T-helper 22 cell (primary cell): ENCODE measurements at places on chromosomes 13 and 19.
A peak's percentile ranks its signal among the peaks of the same experiment; 100 is the strongest.

DNA sequence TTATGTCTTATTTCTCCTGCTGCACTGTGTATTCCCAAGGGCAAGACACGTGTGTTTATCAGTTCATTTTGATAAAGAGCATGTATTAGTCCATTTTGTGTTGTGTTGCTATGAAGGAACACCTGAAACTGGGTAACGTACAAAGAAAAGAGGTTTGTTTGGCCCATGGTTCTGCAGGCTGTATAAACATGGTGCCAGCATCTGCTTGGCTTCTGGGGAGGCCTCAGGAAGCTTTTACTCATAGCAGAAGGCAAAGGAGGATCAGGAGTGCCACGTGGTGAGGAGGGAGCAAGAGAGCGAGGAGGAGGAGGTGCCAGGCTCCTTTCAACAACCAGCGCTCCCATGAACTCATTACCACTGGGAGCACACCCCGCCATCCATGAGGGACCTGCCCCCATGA lies 214.0 kb downstream of the UQCRFS1 start:
- DNase-seq, result no peak

DNA sequence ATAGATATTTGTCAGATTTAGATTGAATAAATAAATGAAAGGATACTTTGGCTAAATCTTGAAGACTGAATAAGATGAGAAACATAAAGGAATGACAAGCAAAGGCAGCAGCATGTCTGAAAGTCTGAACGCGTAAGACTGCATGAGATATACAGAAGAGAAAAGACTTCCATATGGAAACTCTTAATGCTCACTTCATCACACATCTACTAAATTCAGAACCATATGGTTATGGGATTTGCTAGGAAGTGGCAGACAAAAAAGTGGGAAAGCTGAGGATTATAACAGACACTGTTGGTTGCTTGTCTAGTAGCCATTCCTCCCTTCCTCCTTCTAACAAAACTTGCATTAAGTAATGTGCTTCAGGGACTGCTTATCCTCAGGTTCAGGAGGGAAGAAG lies 446.7 kb downstream of the KCTD12 start:
- DNase-seq, result no peak

DNA sequence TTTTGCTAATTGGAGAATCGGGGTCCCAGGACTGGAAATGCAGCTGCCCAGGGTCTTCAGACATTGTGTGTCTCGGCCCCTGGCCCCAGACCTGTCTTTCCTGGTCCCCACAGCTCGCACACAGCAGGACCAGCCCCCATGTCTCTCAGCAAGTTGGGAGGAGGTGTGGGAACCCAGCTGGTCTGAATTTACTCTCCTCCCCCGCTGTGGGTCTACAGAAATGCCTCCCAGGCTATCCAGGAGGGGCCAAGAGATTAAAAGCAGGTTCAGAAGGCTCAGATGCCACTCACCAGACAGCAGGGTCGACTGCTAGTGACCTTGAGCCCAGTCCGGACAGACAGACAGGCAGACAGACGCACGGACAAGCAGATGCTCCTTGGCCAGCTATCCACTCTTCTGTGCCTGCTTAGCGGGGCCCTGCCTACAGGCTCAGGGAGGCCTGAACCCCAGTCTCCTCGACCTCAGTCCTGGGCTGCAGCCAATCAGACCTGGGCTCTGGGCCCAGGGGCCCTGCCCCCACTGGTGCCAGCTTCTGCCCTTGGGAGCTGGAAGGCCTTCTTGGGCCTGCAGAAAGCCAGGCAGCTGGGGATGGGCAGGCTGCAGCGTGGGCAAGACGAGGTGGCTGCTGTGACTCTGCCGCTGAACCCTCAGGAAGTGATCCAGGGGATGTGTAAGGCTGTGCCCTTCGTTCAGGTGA lies at the start of gene DAND5:
Gene DAND5 (plus strand): TSS at position 285 of the 697 bp plus-strand sequence. CDS start 85 bp downstream, at position 370.
- no peak for DNase-seq

DNA sequence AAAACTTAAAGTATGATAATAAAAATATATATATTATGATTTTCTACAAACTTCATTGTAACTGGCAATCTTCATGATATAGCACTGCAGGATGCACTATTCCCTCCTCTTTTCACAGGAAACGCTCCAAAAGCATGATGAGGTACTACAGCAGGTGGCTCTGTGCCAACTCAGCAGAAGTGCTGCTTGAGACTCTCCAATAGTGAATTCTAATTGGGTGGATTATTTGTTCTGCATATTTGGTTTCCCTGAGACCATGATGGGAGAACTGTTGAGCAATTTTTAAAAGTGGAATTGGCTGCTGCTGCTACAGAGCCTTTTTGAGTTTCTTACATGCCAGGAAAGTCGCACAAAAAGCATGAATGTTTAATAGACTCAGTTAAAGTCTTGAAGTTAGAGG lies 1782.4 kb upstream of the PCDH20 start:
- no peak for DNase-seq

GRCh38 chr13:66312312-66313087 lies 917.6 kb downstream of the PCDH9 start:
- no peak for DNase-seq

- DNase-seq, result no peak
Measured at GRCh38 chr13:76331943-76332712, 554.1 kb downstream of the KCTD12 start.

DNA sequence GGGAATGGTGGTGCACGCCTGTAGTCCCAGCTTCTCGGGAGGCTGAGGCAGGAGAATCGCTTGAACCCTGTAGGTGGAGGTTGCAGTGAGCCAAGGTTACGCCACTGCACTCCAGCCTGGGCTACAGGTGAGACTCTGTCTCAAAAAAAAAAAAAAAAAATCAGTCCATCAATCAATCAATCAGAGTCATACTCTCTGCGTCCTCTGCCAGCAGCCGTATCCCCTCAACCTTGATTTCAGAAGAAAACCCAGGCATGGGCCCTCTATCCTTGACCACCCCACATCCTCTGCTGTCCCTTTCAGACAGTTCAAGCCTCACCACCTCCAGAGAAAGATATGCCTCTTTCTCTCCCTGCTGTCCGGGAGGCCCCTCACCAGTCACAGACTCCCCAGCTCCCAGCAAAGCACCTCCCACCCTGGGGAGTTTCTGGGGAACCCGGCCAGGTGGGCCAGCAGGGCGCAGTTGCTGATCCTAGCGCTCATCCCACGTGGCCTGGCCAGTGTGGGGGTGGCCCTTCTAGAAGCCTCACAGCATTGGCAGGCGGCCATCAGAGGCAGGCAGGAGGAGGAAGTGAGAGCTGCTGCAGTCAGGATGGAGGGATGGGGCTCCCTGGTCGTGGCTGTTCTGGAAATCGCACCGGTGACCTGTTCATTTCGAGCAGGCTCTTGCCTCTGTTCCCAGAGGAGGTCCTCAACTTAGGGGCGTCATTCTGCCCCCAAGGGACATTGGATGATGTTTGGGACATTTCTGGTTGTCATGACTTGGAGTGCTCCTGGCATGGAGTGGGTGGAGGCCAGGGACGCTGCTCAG lies 10.2 kb upstream of the JSRP1 start:
- DNase-seq, result no peak

- peak; percentile 33 for DNase-seq
Measured at GRCh38 chr19:47176627-47177090, 46.0 kb downstream of the SAE1 start.

DNA sequence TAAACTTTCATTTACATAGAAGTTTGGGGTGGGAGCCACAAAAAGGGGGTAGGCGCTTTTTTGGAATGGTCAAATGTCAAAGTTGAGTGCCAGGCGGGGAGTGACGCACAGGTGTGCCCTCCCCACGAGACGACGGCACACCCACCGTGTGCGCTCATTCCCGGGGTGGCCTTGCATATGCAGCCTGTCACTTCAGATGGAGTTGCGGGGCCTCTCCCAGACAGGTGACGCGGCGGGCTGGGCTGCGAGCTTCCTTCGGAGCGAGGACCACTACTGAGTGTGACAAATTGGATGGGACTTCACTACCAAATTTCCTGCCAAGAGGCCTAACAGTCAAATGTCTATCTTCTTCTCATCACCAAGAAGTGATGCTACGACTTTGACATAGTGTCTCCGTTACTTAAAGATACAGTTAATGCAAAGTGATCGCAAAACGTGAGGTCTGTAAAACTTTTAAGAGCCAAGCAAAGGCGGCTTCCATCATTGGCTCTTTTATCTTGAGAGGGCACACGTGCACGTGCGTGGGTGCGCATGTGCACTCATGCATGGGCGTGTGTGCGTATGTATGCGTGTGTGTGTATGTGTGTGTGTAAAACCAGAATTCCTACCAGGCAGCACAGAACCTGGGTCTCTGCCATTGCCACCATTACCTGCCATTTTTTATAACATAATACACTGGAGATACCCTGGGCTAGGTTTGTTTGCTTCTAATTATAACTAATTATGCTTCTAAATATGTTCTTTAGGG lies 43.1 kb downstream of the TSHZ3 start:
- no peak for DNase-seq

- no peak for DNase-seq
Measured at GRCh38 chr19:12596927-12597548, 13.6 kb downstream of the ZNF490 start.

- no peak for DNase-seq
Measured at GRCh38 chr19:56991912-56992311, 127.9 kb upstream of the USP29 start.

DNA sequence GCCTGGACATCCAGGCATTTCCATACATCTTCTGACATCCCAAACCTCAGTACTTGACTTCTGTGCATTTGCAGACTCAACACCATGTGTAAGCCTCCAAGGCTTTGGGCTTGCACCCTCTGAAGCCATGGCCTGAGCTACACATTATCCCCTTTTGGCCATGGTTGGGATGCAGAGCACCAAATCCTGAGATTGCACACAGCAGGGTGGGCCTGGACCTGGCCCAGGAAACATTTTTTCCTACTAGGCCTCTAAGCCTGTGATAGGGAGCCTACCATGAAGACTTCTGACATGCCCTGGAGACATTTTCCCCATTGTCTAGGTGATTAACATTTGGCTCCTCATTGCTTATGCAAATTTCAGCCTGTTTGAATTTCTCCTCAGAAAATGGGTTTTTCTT lies 853.4 kb upstream of the SPRY2 start:
- DNase-seq, result no peak

- no peak for DNase-seq
Measured at GRCh38 chr13:25806264-25806974, 245.4 kb downstream of the SHISA2 start.

- peak; percentile 72 for DNase-seq
Measured at GRCh38 chr19:17125728-17126677, 50.4 kb downstream of the MYO9B start.

GRCh38 chr13:113393563-113394338 lies 29.8 kb upstream of the GRTP1 start:
- DNase-seq, result peak; percentile 63
